AG08395 (cell line): ENCODE measurements at places on chromosomes 11 and 22.
A peak's percentile ranks its signal among the peaks of the same experiment; 100 is the strongest.

GRCh38 chr11:64449381-64450167 lies 90.6 kb downstream of the RPS6KA4 start:
- DNase-seq: peak; percentile 76

GRCh38 chr22:19473578-19473977 lies 5.4 kb downstream of the UFD1 start:
- no peak for DNase-seq

GRCh38 chr11:68976563-68976962 lies 4.2 kb downstream of the MRGPRD start:
- no peak for DNase-seq

GRCh38 chr22:44429941-44430587 lies 68.0 kb downstream of the RTL6 start:
- no peak for DNase-seq

- no peak for DNase-seq
Observed at GRCh38 chr11:43245466-43245865, 66.3 kb upstream of the API5 start.

GRCh38 chr11:60870733-60871377 lies 3.5 kb downstream of the ZP1 start:
- no peak for DNase-seq

DNA sequence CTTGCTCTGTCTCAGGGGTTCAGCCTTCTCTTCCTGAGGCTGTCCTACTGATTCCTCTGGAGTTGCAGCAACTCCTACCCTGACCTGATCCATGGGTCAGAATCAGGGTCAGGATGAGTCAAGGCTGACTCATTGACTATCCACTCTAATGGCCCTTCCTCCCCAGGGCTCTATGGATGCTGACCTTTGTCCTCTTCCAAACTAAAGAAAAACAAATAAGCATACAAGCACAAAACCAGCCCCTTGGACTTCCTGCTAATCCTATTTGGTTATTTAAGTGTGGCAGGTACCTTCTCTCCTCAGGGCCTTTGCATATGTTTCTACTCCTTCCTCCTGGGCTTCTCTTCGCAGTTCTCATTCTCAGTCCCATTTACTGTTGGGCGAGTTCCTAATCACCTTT lies 204.5 kb upstream of the NAV2 start:
- peak; percentile 66 for DNase-seq

DNA sequence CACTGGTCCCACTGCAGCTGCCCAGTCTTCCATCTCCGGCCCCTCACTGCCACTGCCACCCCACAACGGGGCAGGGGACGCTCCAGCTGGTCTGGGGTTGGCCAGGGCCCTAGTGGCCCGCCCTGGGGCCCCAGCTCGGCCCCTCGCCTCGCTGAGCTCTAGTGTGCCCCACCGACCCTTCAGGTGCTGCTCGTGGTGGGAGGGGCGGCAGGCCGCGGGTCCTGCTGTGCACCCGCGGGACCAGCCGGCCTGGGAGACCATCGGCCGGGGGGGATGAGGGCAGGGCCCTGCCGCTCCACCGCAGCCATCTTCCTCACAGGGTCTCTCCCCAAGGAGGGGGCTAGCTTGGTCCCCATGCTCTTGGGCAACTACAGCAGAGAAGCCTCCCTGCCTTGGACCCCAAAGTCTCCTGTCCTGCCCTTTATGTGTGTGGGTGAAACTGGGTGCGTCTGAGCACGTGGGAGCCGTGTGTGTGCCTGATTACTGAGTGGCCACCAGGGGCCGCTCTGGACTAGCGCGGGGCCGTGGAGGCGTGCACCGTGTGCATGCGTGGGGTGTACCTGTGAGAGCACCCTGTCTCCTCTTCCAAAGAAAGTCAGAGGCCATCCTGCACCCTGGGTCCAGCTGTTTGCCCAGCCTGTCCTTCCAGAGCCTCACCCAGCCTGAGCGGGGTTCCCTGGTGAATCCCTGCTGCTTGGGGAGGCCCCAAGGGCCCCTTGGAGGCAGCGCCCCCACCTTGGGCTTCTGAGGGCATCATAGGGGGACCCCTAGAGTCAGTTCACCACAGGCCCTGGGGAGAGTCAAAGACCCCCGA lies 6.0 kb upstream of the ACR start:
- peak; percentile 80 for DNase-seq

GRCh38 chr22:23749841-23750301 lies 1.0 kb downstream of the ZNF70 start:
- no peak for DNase-seq

DNA sequence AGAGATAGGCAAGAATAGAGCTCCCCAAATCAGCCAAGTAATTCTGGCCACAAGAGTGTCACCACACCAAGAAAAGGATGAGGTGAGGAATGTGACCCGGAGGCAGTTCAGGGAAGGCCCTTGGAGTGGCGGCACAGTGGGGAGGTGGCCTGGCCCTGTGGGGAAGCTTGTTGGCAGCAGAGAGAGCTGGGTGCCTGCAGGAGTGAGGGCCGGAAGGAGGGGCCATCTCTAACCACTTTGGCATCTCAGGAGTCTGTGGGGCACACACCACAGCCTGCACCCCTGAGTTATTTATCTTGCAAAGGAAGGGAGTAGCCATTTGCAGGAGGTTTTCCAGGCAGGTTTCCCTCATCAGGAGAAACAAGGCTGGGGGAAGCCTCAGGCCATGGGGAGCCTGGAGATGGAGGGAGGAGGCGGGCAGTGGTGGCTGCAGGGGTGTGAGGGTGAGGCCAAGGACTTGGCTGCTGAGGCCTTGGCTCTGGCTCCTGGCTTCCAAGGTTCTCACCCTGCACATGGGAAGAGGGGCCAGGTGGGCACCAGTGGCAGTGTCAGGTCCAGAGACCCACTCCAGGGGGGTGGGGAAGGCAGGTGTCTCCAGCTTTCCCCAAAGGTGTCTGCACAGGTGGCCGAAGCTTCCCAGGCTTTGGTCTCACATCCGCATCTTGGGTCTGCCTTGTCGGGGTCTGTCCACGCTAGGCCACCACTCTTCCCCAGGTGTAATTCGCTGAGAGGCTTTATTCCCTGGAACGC lies 370.2 kb downstream of the CTTN start:
- no peak for DNase-seq

DNA sequence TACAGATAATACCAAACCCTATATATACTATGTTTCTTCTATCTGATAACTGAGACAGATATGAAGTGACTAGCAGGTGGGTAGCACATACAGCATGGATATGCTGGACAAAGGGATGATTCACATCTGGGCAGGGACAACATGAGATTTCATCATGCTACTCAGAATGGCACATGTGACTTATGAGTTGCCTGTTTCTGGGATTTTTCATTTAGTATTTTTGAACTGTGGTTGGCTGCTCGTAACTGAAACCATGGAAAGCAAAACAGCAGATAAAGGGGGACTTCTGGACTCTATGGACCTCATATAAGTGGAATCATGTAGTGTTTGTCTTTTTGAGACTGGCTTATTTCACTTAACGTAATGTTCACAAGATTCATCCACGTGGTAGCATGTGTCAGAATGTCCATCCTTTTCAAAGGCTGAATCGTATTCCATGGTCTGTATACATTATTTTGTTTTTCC lies 883.0 kb downstream of the TBC1D22A start:
- DNase-seq: no peak

DNA sequence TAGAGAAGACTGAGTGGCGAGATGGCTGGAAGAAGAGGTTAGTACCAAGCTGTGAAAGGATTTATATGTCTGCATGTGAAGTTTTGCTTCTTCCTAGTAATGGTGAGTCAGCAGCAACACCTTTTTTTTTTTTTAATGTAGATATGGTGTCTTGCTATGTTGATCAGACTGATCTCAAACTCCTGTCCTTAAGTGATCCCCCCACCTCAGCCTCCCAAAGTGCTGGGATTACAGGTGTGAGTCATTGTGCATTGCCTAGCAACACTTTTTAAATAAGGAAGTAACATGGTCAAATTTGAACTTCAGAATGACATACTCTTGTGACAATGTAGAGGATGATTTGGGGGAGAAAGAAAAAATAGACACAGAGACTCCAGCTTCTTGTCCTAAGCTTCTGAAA lies 6.5 kb upstream of the CSTPP1 start:
- DNase-seq: no peak

- no peak for DNase-seq
Observed at GRCh38 chr11:78207532-78208256, 19.0 kb downstream of the USP35 start.
